ENCODE measurements at places on chromosomes 4 and X.
A peak's percentile ranks its signal among the peaks of the same experiment; 100 is the strongest.

DNA sequence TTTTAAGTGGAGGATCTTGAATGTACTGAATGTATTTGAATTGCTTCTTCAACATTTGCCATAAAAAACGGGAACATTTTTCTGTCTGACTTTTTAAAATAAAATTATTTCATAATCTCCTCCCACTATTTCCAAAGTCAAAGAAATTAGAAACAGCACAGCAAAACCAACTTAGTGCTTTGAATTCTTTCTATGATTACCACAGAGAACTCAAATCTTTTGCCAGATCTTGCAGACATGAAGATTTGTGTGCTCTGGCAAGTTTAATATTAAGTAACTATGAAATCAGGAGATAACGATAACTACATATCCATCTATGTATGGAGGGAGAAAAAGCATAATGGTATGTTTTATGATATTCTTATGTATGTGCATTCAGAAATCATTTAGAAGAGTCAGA is 982.2 kb downstream of the PCDH7 start:
- no peak for DNase-seq

GRCh38 chrX:8728932-8729535 is 2.9 kb downstream of the ANOS1 start:
- DNase-seq, result no peak

DNA sequence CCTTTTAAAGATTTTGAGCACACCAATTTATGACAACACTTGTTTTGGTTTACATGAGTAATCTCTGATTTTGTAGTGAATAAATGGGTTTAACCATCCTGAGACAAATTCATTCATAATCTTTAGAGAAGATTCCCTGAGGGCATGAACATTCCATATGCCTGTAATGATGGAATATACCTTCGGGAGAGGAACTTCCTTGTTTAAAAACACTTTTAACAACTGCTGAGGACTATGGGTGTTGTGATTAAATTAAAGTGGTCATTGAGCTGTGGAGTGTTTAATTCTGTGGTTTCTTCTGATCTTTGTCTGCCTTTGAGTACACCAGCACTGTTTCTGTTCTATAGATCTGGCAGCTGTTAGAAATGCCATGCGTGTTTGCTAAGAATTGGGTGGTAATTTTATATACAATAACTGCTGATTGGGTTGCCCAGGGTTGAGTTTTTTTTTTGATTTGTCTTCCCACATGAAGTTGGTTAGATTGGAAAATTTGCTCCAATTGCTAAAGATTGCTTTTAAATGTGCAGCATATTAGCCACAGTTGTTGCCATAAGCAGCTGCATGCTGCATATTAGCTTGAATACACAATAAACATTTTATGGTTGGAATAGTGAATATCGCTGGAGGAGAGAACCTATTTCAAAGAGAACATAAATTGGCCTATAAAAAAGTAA is 86.8 kb downstream of the DCLK2 start:
- DNase-seq, result no peak

GRCh38 chrX:128759745-128760144 is 707.5 kb upstream of the ACTRT1 start:
- DNase-seq, result no peak

DNA sequence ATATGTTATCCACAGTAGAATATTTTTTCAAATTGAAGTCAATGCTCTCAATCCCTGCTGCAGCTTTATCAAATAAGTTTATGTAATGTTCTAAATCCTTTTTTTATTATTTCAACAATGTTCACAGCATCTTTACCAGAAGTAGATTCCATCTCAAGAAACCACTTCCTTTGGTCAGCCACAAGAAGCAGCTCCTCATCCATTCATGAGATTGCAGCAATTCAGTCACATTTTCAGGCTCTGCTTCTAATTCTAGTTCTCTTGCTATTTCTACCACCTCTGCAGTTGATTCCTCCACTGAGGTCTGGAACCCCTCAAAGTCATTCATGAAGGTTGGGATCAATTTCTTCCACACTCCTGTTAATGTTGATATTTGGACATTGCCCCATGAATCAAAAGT is 2301.3 kb upstream of the TENM3 start:
- no peak for DNase-seq

DNA sequence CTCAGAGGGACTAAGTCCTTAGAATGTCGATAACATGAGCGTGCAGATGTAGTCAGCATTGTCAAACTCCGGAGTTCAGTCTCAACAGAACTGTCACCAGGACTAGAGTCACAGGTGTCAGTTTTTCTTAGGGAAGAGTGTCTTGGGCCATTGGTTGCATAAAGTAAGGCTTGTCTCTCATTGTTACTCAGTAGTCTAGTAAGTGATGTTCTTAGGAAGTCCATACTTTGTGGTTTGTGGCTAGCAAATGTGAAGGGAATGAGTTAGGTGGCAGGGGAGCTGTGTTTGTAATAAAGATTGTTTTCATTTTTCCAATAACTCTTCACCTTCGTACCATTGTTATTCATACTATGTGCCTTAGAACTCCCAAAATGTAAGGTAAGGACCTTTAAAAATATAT is 119.6 kb downstream of the AFF2 start:
- DNase-seq, result no peak

GRCh38 chrX:106263817-106264216 is 95.7 kb downstream of the PWWP3B start:
- no peak for DNase-seq

- no peak for DNase-seq
Measured at GRCh38 chr4:47271291-47271690, 192.2 kb downstream of the COMMD8 start.

- no peak for DNase-seq
Measured at GRCh38 chrX:124573468-124573867, 227.1 kb downstream of the SH2D1A start.

- no peak for DNase-seq
Measured at GRCh38 chr4:156966836-156967235, 4.8 kb downstream of the PDGFC start.

DNA sequence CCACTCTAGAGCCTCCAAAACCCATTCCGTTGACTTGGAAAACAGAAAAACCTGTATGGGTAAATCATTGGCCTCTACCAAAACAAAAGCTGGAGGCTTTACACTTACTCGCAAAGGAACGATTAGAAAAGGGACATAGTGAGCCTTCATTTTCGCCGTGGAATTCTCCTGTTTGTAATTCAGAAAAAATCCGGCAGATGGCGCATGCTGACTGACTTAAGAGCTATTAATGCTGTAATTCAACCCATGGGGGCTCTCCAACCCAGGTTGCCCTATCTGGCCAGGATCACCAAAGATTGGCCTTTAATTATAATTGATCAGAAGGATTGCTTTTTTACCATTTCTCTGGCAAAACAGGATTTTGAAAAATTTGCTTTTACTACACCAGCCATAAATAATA is 60.8 kb downstream of the ZNF732 start:
- DNase-seq, result peak; percentile 70
